ENCODE measurements at places on chromosomes 4 and X.

GRCh38 chrX:40245488-40246071, 147.8 kb upstream of the BCOR start:
- peak; percentile 29 for DNase-seq

DNA sequence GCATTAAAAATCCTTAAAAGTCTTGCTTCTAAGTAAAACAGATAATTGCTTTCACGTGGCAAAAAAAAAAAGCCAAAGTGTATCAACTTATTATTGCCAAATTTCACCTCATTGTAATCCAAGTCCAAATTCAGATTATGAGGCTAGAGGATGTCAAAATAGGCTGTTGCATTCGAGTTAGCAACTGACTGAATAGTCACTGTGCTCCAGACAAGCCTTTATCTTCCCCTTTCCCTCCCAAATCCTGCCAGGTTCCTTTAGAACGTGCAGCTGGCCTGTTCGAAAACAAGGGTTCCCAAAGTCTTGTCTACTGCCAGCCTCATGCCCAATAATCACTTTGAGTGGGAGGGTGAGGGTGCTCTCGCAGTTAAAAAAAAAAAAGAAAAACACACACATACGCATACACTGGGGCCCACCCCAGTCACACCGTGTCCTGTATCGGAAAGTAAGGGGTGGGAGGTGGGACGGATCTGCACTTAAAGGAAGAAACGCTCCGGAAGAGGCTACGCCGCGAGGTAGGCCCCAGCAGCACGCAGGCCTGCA, 603 bp downstream of the MAD2L1 start:
- no peak for DNase-seq

GRCh38 chr4:78684325-78685079, 91.6 kb upstream of the BMP2K start:
- no peak for DNase-seq

DNA sequence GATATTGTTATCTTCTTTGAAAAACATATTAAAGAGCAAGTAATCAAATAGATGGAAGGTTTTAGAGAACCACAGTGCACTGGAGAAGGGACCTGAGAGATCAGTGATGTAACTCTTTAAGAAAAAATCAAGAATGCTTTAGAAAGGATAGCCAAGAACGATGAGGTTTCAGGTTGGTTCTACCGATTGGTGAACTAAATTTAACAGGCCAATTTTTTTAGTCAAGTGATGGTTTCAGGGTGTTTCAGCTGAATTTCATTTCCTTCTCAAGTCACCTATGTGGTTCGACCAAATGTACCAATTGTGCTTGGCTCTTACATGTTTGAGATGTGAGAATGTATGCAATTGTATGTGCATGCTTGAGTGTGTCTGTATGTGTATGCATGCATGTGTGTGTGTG, 26.5 kb downstream of the HS3ST1 start:
- no peak for DNase-seq

DNA sequence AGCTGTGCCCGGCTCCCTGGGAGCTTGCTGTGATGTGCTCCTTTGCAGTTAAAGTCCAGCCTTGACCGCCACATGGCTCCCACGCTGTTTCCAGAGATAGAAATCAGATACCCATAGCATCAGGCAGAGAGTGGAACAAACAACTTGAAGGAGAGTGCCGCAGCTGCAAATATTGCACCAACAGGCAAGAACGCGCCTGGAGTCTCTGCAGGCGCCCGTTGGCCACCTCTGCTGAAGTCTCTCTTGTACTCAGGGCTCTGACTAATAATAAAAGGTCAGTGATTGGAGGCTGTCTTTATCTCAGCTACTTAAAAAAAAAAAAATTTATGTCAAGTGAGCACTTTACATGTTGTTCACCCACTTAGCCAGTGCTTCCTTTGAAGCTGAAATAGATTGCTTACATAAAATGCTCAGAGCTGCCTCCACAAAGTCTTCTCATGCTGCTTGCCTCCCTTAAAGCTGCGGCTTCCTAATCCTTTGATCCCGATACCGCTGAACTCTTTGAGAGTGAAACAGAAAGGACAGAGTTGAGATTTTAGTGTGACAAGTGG, 30.9 kb upstream of the TENM3 start:
- DNase-seq = no peak

DNA sequence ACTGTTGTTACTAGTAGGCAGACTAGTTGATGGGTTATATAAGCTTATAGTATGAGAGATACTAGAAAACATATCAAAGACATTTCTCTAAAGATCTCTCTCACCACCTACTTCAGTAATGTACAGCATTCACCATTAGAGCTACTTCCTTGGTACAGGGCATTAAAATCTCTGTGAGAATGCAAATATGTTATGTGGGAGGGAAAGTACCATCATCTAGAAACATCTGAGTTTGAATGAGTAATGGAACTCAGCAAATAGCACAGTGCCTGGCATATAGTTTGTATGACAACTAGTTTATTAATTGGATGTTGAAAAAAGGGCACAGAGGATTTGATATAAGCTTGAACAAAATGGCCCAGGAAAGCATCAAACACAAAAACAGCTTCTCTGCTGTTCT, 211.1 kb downstream of the GLUD2 start:
- no peak for DNase-seq

GRCh38 chr4:146521541-146522097, at the start of gene SLC10A7:
Gene SLC10A7, minus strand, starts transcription at chr4:146521940. Its CDS starts 223 bp downstream, at chr4:146521717.
- DNase-seq = peak; percentile 76

DNA sequence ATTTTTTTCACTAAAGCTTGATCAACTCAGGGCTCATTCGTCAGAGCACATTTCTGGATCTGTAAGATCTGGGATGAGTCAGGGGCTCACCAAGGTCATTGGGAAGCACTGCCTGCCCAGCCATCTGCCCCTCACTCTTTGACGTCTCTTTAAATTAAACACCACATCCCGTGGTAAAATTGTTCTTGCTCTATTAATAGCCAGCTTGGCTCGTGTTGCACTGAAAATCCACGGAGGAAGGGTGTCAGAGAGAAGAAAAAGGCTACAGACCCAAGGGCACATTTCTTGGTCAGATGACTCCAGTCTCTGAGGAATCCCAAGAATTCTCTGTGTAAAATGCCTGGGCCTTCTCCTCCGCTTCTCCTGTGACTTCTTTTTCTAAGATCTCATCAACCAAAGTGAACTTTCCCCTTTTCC, 45.7 kb upstream of the GATB start:
- DNase-seq = no peak

GRCh38 chr4:14294611-14295010, 667.1 kb upstream of the BOD1L1 start:
- no peak for DNase-seq

DNA sequence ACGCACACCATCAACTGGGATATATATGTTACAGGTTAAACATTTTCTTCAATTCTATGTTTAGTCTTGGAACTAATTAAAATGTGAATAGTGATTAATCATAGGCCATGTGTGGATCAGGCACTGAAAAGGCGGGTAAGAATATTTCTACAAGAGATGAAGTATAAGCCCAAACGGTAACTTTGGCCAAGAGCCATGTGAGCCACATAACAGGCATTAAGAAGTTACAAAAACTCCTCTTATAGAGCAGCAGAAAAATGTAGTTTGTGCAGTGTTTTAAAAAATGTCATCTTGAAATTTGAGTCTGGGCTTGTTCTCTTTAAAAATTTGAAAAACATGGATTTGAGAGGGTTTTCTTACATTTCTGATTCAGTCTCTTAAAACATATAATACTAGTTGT, 521.8 kb upstream of the DIPK2B start:
- no peak for DNase-seq

- no peak for DNase-seq
Measured at GRCh38 chr4:41757521-41758156, 9.1 kb upstream of the PHOX2B start.

DNA sequence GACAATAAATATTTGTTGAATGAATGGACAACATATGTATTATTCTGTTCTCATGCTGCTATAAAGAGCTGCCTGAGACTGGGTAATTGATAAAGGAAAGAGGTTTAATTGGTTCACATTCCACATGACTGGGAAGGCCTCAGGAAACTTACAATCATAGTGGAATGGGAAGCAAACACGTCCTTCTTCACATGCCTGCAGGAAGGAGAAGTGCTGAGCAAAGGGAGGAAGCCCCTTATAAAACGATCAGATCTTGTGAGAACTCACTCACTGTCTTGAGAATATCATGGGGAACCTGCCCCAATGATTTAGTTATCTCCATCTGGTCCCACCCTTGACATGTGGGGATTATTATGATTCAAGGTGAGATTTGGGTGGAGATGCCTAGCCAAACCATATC, 233.9 kb upstream of the AADAT start:
- no peak for DNase-seq
